Inflammatory macrophage treated with lipopolysaccharide for 1 hour (primary cell): ENCODE measurements at places on chromosomes 6 and 20.

DNA sequence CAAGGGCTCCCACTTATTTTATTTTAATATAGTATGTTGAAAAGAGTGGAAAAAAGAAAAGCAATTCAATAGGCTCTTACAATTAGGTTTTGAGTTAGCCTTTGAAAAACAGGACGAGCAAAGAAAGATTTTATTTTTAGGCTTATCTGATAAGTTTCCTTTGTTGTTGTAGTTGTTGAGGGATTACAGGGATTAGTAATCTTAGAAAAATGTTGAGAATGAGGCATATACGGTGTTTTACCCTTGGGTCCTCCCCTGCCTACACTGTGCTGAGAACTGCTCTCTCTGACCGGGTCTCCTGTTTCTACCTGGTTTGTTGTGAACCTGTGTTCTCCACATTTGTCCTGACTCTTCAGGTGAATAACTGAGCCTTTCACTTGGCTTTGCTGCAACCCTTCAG is 16.7 kb downstream of the TRAPPC3L start:
- no peak for DNase-seq

- DNase-seq, result no peak
These were observed 190.7 kb upstream of the UFL1 start for GRCh38 chr6:96330884-96331283.

DNA sequence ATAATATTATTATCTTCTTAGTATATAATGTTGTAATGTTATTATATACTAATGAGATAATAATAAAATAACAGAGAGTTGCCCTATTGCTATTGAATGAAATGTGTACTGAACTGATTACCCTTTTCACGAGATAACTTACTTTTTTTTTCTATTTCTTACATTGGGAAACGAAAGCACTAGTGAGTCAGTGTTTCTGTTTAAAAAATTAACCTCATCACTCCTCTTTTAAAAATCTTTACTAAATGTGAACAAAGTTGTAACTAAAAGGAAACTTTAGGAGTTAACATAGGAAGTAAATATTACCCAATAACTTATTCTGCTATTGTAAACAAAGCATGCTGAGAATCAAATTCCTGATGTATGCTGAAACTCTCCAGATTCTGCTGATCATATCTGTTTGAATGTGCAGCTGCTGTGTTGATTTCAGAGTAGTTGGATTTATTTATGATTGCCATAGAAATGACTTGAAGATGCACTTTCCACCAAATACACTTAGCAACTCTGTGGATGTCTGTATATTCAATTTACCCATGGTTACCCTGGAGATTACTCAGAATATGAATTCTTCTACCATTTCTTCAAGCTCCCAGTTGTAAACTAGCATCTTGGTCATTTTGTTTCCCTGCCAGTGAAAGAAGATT is 523.4 kb downstream of the TENT5A start:
- DNase-seq, result no peak

DNA sequence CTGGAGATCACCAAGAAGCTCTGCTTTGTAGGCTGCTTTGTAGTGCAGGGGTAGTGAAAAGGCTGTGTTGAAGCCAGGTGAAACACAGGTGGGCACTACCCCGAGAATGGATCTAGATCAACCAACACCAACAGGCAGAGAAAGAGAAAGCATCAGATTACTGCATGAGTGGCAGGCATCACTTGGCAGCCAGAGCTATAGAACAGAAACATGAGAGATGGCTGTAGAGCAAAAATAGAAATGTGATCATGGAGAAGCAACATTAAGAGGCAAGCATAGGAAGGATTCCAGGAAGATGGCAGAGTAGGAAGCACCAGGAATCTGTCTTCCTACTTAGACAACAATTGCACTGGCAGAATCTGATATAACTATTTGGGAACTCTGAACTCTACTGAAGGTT is 311.1 kb upstream of the TCF21 start:
- DNase-seq, result no peak

DNA sequence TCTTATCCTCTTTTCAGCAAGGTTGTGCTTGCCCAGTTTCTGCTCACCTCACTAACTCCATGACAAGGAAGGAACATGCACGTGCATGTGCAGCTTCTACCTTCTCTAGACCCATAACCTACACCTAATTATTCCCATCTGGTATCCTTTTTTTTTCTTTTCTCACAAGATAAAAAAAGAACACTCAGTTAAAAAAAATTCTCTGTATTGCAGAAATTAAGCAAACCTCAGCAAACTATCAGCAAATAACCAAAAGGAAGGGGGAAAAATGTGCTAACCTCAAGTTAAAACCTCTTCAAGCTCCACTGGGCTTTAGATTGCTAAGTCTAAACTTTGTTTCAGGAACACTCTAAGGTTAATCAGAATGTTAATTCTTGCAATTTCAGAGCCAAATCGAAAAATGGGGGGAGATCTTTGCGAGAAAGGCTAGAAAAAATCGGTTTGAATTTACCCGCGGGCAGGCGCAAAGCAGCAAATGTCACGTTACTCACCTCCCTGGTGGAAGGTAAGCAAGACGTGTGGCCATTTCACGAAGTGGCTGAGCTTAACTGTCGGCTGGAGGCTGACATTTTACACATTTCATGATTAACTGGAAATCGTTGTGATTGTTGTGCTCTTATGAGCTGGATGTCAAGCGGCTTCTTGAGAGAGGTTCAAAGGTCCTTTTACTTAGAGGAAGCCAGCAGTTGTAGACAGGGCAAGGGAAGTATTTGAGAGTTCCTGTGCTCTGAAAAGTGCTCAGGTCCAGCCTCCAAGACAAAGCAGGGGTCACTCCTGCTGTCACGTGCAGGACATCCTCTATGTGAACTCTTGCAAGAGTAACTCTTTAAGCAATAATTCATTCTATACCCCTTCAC is 19.1 kb downstream of the TFAP2B start:
- DNase-seq, result no peak

DNA sequence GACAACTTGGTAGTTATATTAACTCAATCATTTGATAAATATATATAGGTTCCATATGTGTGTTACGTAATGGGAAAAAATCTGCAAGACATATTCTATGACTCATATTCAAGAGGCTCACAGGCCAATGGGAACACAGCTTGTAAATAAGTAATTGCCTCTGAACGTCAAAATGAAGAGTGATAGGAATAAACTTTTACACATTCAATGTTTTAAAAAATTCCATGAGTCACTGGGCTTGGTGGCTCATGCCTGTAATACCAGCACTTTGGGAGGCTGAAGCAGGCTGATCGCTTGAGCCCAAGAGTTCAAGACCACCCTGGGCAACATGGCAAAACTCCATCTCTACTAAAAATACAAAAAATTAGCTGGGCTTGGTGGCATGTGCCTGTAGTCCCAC is 209.4 kb upstream of the MCHR2 start:
- DNase-seq, result no peak

- DNase-seq, result no peak
These were observed 2.6 kb downstream of the DUSP22 start for GRCh38 chr6:294656-295565.

DNA sequence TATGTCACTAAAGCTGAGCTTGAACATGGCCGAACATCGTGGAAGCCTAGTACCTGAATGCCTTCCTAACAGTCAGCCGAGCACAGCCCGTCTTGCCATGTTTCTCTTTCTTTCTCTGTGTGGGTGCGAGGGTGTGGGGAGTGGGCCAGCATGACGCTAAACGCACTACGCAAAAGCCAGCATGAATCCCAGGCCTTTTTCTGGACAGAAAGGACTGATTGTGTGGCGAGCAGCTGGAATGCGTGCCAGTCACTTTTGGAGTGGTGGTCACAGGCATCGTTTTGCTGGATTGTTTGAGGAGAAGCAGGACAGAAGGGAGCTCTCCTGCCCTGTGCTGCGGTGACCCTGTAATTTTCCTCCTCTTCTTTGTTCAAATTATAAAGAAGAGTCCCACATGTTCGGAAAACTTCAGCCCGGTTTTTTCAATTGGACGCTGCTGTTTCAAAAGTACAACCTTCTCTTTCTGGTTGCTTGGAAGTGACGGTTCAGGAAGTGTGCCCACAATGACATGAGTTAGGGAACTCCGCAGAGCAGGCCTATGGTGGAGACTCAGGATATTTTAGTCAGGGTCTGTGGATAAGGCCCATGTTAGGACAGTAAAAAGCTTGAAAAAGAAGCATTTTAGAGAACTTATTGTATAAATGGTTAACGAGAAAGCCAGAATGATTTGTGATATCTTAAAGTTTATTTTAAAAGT is 54.3 kb downstream of the PDE7B start:
- no peak for DNase-seq

DNA sequence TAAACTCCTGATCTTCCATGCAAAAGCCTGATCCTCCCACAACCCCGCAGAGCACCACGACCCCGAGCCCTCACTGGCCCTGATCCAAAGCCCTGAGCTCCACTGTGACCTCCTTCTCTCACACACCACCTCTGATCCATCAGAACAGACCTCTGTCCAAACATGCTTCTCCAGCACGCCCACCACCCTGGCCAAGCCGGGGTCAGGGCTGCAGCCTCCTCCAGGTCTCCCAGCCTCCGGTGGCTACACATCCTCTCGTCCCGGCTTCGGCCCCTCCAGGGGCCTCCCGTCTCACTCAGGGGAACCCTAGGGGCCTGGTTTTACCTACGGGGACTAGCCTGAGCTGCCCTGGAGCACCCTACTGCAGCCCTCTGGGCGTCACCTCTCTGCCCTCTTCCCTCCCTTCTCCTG is 49.1 kb downstream of the FOXF2 start:
- no peak for DNase-seq

- DNase-seq, result no peak
These were observed 104.9 kb upstream of the CEP162 start for GRCh38 chr6:84332139-84333034.

GRCh38 chr20:56223352-56223751 is 25.2 kb upstream of the MC3R start:
- DNase-seq, result no peak

GRCh38 chr6:139030228-139030963 is 1.9 kb downstream of the ABRACL start:
- DNase-seq, result peak; percentile 72

DNA sequence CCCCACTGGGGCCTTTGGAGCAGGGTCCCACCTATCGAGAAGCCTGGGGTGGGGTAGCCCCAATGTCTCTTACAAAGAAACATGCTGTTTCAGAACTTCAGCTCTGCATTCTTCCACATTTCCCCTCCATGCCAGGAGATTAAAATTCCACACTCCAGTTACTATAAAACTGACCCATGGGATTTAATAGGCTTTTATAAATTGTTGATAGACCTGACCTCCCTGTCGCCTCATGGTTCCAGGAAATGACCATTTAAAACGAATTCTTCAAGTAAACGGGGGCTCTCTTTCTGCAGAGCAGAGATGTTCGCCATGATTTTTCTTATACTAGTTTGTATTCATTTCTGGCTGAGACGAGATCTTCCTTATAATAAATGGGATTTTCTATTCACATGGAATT is 19.3 kb downstream of the RIN2 start:
- DNase-seq, result no peak

DNA sequence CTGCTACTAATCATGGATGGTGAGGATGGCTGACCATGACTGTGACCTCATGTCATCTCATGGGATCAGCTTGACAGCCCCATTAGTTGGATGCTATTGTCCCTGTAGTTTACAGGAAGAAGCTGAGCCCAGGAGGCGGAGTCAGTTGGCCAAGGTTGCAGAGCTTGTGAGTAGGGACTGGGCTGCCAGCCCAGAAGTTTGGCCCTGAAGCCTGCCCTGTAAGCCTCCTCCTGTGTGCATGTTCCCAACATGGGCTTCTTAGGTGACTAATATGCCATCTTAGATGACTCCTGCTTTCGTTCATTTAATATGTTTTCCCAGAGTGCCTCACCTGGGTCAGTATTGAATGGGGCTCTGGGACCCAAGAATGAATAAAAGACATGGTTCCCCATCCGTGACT is 6.9 kb downstream of the EDN3 start:
- no peak for DNase-seq

DNA sequence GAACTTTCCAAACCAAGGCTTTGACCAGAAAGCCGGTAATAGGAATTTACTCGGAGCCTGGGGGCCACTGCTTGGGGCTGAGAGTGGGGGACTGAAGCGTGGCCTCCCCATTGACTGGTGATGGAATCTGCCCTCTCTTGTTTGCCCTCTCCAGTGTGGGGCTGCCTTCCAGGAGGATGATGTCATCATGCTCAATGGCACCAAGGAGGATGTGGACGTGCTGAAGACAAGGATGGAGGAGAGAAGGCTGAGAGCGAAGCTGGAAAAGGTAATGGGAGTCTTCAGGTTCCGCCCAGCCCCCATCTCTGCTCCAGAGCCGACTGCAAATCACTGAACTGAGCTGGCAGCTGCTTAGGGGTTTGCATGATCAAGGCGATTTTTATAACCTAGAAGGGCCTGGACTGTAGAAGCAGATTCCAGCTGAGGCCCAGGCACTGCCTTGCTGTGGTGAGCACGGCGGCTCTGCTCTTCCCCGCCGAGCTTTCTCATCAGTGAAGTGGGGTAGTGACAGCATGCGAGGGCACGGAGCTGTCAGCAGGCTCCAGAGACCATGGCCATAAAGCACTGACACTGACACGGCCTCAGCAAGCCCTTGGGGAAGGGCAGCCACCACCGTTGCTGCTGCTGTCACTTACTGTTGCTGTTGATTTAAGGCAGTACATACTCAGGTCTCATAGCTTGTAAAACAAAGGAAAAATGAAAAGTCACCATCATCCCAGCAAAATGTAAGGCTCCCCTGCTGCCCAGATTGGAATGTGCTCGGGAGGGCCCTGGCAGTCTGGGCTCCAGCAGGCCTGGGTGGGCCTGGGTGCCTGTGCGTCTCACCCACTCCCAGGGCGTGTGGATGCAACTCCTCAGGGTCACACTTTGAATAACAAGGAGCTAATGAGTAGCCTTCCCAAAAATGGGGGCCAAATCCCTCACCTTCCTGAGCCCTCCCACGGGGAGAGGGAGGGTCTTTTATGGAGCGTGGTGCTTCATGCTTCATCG is 11.1 kb upstream of the FAM209A start:
- DNase-seq, result no peak

DNA sequence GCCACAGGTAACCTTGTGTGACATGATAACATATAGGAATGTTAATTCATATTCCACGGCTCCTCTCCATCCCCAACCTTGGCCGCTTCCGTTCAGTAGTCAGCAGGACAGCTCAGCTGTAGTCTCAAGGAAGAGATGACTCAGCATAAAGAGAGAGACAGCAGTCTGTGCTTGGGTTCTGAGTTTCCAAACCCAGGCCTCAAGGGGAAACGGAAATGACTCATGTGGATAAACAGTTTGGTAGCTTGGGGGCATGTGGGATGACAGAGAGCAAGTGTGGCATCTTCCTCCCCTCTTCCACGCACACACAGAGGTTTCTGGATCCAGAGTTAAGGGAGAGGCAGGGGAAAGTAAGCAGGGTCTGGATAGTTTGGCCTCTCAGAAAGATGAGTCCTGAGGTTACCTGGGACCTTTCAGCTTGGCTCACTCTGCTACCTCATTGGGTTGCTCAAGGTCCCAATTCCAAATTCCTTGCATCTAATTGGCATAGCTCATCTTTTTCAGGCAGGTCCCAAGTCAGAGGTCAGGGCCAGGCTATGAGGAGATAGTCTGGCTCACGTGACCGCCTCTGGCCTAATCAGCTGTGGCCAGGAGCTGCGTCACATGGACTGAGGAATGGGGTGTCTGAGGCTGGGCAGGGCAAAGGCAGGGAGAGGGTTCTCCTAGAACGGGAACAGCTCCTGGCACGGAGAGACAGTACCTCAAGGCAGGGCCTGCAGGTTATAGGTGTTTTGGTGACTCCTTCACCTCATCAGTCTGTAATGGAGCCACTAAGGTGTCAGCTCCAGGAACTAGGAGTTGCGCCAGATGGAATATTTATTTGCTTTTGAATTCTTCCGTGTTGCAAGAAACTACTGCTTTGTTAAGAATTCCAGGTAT is 36.5 kb upstream of the MLN start:
- peak; percentile 90 for DNase-seq
